ENCODE measurements at places on chromosomes 3 and 15.

DNA sequence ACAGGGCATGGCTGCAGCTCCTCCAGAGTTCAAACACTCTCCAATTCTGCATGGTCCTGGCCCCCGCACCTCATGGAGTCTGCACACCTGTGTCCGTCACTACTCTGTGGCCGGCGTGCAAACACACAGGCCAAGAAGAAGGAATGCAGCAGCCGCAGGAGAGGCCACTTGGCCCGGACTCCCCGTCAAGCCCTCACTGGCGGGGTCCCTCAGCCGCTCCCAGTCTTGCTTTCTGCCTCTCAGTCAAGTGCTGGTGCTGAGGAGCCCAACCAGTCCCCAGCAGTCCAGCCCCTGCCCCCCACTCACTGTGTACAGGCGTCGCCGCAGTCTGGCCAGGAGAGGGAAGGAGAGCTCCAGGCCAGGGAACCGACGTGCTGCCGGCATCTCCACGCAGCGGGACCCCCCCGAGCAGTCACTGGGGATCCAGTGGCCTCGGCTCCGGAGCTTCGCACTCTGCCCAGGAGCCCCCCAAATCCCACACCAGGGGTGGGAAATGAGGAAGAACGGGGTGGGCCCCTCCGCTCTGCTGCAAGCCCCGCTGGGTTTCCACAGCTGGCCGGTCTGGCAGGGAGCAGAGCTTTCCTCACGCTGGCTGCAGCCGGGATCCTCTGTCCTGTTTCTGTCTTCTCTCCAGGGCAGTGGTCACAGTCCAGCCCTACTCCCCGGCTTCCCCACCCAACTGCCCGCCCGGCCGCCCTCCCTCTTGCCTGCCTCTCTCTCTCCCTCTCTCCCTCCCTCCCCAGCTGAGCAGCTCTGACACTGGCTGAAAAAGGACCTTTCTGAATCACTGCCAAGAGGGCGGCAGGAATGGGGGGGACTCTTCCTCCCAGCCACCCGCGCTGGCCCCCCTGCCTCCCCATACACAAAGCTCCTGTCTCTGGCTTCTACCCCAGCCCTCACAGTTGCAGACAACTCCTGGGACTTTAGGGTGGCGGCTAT lies 16.0 kb downstream of the TNK2 start:
- DNase-seq, result peak; percentile 85

GRCh38 chr15:70196372-70197316 lies 98.9 kb upstream of the TLE3 start:
- DNase-seq, result no peak

DNA sequence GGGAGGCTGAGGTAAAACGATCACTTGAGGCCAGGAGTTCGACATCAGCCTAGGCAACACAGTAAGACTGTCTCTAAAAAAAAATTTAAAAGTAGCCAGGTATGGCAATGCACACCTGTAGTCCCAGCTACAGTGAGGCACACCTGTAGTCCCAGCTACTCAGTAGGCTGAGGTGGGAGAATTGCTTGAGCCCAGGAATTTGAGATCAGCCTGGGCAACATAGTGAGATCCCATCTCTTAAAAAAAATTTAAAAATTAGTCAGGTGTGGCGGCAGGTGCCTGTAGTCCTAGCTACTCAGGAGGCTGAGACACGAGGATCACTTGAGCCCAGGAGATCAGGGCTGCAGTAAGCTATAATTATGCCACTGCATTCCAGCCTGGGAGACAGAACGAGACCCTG lies 6.8 kb downstream of the MESD start:
- DNase-seq, result no peak

DNA sequence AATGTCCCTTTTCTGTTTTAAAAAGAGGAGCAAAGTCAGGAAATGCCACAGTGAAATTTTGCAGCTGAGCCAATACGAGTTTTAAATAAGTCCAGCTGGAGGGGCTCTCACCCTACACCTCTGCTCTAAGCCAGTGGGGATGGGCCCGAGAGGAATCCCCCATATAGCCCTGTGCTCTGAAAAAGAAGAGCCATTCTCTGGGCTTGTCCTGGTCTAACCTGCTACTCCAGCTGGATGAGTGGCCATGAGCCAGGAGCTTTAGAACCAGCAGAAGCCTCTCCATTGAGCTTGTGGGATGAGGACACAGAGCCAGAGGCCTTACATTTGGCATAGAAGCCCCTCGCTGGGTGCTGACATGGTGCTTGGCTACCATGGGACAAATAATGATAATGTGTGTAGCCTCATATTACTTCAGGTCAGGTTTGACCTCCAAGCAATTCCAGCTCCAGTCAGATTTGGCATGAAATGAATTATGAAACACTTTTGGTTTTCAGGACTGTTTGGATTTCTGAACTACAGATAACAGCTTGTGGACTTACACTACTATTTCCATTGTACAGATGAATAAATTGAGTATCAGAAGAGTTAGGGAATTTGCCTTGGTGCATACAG lies 172.4 kb downstream of the CHST2 start:
- DNase-seq, result no peak

DNA sequence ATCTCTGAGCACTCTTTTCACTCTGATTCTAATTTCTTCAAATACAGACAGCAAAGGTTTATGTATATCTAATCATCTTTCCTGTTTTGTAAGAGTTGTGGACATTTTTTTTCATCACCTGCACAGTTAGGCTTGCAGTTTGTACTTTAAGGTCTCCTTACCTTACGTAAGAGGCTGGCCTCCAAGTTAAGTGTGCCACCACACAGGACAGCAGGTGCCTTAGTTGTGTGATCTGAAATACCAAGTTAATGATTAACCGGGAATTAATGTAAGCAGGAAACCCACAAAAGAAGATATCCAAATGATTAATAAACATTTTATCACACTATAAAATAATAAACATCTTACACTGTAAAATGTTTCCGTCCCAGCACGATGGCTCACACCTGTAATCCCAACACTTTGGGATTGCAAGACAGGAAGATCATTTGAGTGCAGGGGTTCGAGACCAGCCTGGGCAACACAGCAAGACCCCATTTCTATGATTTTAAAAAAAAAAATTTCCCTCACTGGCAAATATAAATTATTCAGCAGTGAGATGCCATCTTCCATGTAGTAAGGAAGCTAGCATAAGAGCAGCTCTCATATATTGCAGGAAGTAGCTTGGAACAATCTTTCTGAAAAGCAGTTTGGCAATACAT lies 87.7 kb upstream of the LIMD1 start:
- DNase-seq, result no peak

- DNase-seq, result no peak
These were observed 7.7 kb downstream of the CXCR6 start for GRCh38 chr3:45950686-45951600.

All from left forelimb (tissue), 1 donor.